ENCODE measurements at places on chromosomes 5 and 9. TPM values are rescaled to one million over a fixed set of nuclear protein-coding genes. Genes with fewer than 3 reads are reported as not detected.

The GRIA1 gene
- total RNA-seq = not detected

The IRX1 gene
- total RNA-seq = not detected

The ACTBL2 gene
- not detected for total RNA-seq

The ADGRD2 gene
- total RNA-seq = not detected

The FOXD4 gene
- total RNA-seq = 0.22 TPM

The SLCO4C1 gene
- 7.4 TPM for total RNA-seq

The PCDHA1 gene
- total RNA-seq = not detected

The OBP2B gene
- total RNA-seq = not detected

The CDH6 gene
- not detected for total RNA-seq

The COL15A1 gene
- total RNA-seq = 0.14 TPM

The ACSL6 gene
- 1.5 TPM for total RNA-seq

The SLC6A18 gene
- total RNA-seq = not detected

The OR13C5 gene
- total RNA-seq = not detected

The C9orf50 gene
- not detected for total RNA-seq

The RNF183 gene
- not detected for total RNA-seq

GRCh38 chr5:92561411-92561959, 1019.5 kb downstream of the NR2F1-AS1 start:
- no peaks in the 10 kb centered on the region for H3K27me3 ChIP-seq
- no peaks in the 10 kb centered on the region for H3K4me1 ChIP-seq
- H3K36me3 ChIP-seq = no peaks in the 10 kb centered on the region
- H3K4me3 ChIP-seq = no peak overlapping the region
- H3K27ac ChIP-seq = no peak overlapping the region
- no peak for DNase-seq

GRCh38 chr9:115944166-115944948, 209.2 kb upstream of the PAPPA start:
- H3K36me3 ChIP-seq = no peaks in the 10 kb centered on the region
- DNase-seq = no peak
- H3K27me3 ChIP-seq = no peaks in the 10 kb centered on the region
- no peaks in the 10 kb centered on the region for H3K4me1 ChIP-seq
- no peak overlapping the region for H3K27ac ChIP-seq

GRCh38 chr5:178458140-178458539, 132.1 kb downstream of the COL23A1 start:
- no peak overlapping the region for H3K27ac ChIP-seq
- DNase-seq = no peak
- no peak overlapping the region for H3K4me3 ChIP-seq
- H3K27me3 ChIP-seq = peaks cover 2% of the 10 kb centered on the region

DNA sequence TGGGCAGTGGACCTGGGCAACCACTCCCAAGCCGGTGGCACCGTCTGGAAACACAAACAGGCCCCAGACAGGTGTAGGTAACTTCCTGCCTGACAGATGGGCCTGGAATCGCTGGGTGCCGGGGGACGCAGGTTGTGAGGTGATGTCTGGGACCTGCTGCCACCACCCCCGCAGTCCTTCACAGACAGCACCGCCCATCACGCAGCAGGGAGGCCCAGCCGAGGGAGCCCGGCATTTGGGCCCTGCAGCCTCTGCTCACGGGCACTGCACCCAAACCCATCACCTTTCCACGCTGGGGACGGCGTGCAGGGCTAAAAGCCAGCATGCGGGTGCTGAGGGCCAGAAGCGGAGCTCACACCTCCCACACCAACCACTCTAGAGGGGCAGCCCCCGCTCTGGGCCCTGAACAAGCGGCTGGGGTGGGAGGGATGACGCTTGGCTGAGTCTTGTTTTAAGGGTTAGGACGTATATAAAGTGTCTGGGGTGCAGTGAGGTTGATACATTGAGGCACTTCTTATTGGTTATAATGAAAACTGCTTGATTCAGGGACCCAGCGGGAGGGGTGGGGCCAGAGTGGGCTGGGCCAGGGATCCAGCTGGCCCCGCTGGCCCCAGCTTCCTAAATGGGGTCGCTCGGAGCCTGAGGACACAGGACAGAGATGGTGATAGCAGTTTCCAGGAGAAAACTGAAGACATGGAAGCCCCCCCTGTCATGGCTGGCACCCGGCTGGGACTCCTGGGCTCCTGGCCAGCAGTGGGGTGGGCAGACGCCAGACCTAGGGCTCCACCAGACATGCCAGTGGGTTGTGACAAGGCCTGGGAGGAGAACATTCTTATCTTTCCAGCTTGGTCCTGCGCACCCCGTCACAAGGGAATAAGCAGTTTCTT, 11.3 kb downstream of the MYMK start:
- no peaks in the 10 kb centered on the region for H3K36me3 ChIP-seq
- DNase-seq = no peak

GRCh38 chr5:173229382-173229959, 5.5 kb downstream of the NKX2-5 start:
- H3K27me3 ChIP-seq = peaks cover 52% of the 10 kb centered on the region
- peak overlapping the region; percentile 48 for H3K4me3 ChIP-seq
- no peak for DNase-seq
- no peak overlapping the region for H3K27ac ChIP-seq

DNA sequence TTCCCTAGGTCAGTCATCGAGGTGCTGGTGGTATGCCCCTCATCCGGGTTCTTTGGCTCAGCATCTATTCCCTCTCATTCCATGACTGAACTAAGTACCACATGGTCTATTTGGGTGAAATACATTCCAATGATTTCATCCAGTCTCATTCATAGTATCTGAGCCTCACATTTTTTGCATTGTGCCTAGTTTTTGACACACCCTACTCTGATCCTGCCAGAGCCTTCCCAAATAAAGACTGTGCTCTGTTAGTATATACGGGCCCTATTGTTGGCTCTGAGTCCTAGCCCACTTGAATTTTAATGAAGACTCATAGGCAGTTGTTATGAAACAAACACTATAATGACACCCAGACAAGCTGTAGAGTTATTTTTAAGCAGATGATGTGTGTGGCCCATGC, 740.7 kb downstream of the CETN3 start:
- no peak overlapping the region for H3K4me3 ChIP-seq
- no peaks in the 10 kb centered on the region for H3K4me1 ChIP-seq
- H3K36me3 ChIP-seq = no peaks in the 10 kb centered on the region
- no peak overlapping the region for H3K27ac ChIP-seq
- no peaks in the 10 kb centered on the region for H3K27me3 ChIP-seq

DNA sequence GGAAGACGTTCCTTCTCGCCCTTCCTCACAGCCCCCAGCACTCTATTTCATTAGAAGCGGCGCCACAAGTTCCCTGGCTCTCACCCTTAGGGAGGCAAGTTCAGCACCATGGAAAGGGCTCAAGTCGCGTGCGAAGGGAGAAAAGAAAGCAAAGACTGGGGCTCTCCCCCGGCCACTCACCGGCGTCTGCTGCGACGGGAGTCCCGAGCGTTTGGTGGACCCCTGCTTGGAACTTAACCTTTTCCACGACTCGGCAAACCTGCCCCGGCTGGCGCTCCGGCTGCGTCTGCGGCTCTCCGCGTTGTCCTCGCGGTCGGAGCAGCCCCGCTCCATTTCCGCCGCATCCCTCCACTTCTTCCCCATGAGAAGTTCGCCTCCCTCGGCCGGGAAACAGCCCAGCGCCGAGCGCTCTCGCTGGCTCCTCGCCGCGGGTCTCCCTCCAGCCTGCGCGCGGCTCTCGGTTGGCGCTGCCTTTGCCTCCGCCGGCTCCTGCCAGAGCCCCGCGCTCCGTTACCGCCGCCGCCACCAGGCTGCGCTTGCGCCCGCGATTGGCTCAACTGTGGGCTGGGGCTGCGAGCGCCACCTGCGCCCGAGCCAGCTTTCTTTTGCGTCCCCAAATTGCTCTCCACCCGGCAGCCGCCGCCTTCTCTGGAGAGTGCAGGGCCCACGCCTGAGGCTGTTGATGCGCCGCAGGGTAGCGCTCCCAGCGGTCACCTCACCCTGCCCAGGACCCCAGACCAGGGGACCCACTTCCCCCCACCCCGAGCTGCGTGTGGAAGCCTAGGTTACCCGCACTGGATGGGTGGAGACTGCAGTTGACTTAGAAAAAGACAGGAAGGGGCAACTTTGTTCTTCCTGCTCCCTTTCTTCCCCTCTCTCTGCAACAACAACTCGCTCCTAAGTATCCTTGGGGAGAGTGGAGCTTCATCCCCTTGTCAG, 321.6 kb downstream of the CEMIP2 start:
- H3K4me1 ChIP-seq = no peaks in the 10 kb centered on the region
- peaks cover 48% of the 10 kb centered on the region for H3K27me3 ChIP-seq
- H3K4me3 ChIP-seq = peak overlapping the region; percentile 34
- no peak for DNase-seq

- peak overlapping the region; percentile 68 for H3K4me3 ChIP-seq
- no peak overlapping the region for H3K27ac ChIP-seq
- DNase-seq = no peak
- H3K36me3 ChIP-seq = peaks cover 6% of the 10 kb centered on the region
- peaks cover 15% of the 10 kb centered on the region for H3K4me1 ChIP-seq
Observed at GRCh38 chr9:126612326-126612812, 1.4 kb upstream of the LMX1B start.

DNA sequence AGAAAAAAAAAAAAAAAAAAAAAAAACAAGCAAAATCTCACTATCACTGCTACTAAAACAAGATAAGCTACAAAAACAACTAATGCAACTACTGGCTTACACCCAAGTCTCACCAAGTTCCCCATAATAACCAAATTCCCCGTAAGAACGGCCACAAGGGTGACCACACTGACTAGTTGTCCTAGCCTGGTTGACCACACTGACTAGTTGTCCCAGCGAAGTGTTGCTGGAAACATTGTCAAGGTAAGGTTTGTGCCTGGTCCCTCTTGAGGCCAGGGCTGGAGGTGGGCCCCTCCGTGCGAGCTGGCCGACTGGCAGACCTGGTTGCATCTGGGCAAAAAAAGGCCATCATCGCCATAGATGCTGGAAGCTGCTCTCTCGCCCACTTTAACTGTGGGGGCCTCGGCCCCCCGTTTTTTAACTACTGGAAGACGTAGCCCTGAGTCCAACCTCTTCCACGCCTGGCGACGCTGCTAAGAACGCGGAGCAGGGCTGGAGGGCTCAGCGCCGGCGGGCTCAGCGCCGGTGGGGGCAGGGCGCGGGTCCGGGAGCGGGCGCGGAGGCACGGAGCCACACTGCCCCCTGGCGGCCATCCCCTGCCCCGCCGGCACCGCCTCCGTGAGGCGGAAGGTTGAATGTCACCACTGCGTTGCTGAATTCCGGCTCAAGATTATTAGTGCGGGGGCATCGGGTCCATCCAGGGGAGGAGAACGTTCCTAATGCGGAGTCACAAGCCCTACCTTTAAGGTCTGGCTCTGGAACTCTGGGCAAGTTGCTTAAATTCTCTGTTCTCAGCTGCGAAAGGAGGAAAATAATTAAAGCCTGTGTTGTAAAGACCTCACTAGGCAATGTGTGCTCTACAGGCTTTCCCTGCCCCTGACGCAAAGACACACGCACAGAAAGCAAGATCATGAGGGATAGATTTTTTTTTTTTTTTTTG, 84.0 kb downstream of the HSD17B3 start:
- peak; percentile 75 for DNase-seq
- H3K27me3 ChIP-seq = peaks cover 39% of the 10 kb centered on the region
- H3K27ac ChIP-seq = peak overlapping the region; percentile 37
- H3K36me3 ChIP-seq = peaks cover 5% of the 10 kb centered on the region
- peaks cover 13% of the 10 kb centered on the region for H3K4me1 ChIP-seq

- no peak for DNase-seq
- peaks cover 7% of the 10 kb centered on the region for H3K36me3 ChIP-seq
- peaks cover 5% of the 10 kb centered on the region for H3K4me1 ChIP-seq
- H3K4me3 ChIP-seq = no peak overlapping the region
Observed at GRCh38 chr5:139167952-139168720, 30.0 kb downstream of the SIL1 start.

- peak overlapping the region; percentile 67 for H3K4me3 ChIP-seq
- H3K27me3 ChIP-seq = no peaks in the 10 kb centered on the region
- DNase-seq = peak; percentile 82
- peak overlapping the region; percentile 79 for H3K27ac ChIP-seq
- peaks cover 10% of the 10 kb centered on the region for H3K36me3 ChIP-seq
- H3K4me1 ChIP-seq = peaks cover 32% of the 10 kb centered on the region
Observed at GRCh38 chr9:129863059-129863690, 27.9 kb downstream of the USP20 start.

DNA sequence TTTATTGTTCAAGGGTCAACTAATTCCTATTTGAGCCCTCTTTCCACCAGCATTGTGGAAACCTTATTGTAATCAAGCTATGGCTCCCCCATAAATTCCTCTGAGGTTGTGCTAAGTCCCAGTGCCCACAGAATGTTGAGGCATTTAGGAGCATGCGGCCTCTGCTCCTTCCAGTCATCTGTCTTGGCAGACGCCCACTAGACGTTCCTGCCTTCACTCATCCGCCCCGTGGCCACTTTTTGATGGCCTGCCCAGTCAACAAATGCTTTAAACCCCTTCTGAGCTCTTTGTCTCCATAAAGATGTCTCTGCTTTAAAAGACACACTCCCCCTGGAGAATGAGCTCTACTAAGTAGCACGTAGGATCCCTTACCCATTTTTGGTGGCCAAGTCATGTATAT, 104.7 kb downstream of the GAS1 start:
- no peak overlapping the region for H3K27ac ChIP-seq
- no peak for DNase-seq
- H3K4me3 ChIP-seq = no peak overlapping the region

GRCh38 chr9:35619800-35620158, 1.6 kb upstream of the CD72 start:
- no peak for DNase-seq
- peaks cover 44% of the 10 kb centered on the region for H3K4me1 ChIP-seq
- H3K27ac ChIP-seq = peak overlapping the region; percentile 92

- H3K4me3 ChIP-seq = no peak overlapping the region
- H3K36me3 ChIP-seq = no peaks in the 10 kb centered on the region
- H3K4me1 ChIP-seq = no peaks in the 10 kb centered on the region
Observed at GRCh38 chr5:149837680-149838269, 106.8 kb downstream of the PDE6A start.

GRCh38 chr5:36150676-36151433, 832 bp downstream of the LMBRD2 start:
- H3K4me1 ChIP-seq = peaks cover 36% of the 10 kb centered on the region
- H3K4me3 ChIP-seq = peak overlapping the region; percentile 99
- peaks cover 23% of the 10 kb centered on the region for H3K36me3 ChIP-seq
- H3K27me3 ChIP-seq = no peaks in the 10 kb centered on the region
- H3K27ac ChIP-seq = peak overlapping the region; percentile 87

DNA sequence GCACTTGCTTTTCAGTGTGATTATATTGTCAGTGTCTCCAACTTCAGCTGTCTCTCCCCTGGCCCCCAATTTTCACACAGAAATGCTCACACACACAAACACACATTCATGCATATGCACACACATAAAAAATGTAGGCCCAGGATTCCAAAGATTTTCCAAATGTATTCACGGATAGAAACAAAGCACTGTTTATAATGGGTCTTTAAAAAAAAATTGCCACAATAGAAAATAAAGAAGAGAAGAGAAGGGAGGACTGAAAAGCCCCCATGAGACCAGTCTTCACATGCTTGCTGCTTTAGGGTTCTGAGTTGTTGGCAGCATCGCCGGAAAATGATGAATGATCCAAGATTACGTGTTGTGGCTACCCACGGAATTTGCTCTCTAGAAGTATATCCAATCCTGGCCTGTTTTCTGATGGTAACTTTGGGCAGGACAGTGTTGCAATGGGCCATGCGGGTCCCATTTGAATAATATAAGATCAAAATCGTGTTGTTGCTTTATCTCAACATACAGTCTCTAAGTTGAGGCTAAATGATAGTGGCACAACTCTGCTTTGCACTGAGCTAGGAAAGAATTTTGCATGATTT, 36.2 kb upstream of the ACO1 start:
- no peaks in the 10 kb centered on the region for H3K4me1 ChIP-seq
- no peak for DNase-seq
- H3K27me3 ChIP-seq = no peaks in the 10 kb centered on the region
- no peak overlapping the region for H3K4me3 ChIP-seq
- H3K36me3 ChIP-seq = no peaks in the 10 kb centered on the region

Measured in natural killer cell treated with Interleukin-12 subunit alpha and Interleukin-12 subunit beta and Interleukin-15 and Interleukin-18, amount 100 ng/mL, for 72 hours (primary cell).